Activated naive CD8-positive, alpha-beta T cell treated with anti-CD3 and anti-CD28 coated beads, Interleukin-2, amount 50 U/mL, for 16 hours (primary cell): ENCODE measurements at places on chromosomes 16 and 17.

DNA sequence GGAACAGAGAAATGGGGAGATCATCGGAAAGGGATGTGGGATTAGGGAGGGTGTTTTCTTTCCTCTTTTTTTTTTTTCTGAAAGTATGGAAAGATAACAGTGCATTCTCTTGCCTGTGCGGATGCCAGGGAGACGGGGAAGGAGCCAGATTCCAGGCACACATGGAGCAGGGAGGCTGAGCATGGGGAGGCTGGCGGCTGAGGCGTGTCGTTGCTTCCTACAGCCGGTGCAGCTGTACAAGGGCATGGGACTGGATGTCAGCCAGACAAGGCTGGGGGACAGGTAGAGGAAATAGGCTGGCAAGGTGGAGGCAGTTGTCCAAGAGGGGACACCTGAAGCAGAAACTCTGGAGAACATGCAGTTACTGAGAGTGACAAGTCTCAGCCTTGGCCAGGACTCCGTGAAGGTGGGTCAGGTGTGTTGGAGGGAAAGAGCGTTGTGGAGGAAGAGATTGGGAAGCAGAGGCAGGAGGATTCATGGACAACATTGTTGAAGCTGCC, 16.6 kb upstream of the ADORA2B start:
- no peak for DNase-seq

GRCh38 chr17:9339958-9340357, 235.7 kb downstream of the STX8 start:
- DNase-seq = no peak

DNA sequence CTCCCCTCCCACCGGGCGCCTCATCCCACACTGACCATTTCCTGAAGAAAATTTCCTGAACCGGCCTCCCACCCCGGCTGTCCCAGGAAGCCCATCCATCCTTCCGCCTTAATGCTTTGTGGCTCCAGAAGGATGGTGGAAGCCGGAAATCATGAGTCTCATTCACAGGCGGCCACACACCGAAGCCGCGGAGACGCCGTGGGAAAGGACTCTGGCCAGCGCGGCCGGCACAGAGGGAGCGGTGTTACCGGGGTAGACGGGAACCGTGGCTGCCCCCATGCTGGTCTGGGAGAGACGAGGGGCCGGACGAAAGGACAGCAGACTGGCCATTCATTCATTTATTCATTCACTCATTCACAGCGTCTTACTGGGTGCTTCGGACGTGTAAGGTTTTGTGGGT, 326.8 kb downstream of the SEC14L1 start:
- no peak for DNase-seq

DNA sequence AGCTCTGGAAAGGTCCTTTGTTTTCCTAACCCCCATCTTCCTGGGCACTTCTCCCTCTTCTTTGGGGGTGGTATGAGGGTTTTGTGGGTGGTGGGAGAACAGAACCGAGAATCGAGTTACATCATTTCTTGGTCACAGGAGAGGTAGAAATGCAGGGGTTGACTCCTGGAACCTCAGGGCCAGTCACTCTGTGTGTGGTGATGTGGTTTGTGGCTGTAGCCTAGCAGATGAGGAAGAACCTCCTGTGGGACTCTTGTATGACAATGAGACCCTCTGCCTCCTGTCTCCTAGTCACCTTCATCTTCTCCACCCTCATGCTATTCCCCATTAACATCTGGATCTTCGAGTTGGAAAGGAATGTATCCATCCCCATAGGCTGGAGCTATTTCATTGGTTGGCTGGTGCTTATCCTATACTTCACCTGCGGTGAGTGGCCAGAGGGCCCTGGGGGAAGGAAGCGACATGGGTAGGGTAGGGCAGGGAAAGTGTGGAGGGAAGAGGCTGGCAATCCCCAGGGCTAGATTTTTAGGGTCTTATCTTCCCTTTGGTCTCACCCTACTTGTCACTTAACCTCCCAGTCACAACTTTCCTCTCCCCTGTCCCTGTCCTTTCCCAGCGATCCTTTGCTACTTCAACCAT, 5.5 kb downstream of the ODF4 start:
- DNase-seq = no peak

DNA sequence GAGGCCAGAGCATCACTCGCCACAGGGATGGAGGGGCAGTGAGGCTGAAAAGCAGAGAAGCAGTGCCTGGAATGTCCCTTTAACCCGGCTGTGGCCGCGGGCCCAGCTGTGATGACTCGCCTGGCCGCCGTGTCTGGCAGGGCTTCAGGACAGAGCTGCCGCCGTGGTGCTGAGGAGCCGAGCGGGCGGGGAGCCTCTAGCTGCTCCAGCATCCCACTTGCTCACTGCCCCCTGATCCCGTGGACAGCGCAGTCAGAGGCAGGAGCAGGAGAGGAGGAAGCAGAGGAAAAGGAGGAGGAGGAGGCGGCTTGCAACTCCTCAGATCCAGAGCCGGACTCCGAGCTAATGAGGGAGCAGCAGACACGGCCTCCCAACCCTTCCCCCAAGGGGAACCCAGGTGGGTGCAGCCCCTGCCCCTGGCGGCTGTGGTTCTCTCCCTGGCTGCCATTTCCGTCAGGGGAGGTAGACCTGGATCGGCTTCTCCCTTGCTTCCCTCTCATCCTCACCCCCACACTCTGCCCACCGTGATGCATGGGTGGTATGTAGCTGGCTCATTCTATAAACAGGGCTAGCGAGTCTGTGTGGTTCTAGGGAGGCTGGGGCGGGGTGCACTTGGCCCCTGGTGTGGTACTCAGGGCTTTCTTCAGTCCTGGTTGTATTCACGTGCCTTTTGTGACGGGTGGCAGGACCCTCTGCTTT, 165.7 kb downstream of the CMIP start:
- no peak for DNase-seq

DNA sequence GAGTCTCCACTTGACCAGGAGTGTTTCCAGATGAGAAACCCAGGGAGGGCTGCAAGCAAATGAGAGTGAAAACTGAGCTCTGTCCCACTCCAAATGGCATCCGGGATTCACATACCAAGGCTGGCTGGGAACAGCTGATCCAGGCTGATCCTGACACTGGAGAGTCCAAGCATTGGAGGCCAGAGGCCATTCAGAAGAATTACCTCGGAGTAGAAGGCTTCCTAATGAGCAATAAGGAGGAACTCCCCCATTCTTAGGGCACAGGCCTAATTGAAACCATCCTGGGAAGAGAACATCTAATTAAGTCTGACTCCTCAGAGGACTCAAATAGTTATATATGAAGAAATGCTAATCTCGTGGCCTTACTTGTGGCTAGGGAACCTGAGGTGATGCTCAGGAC, 142.8 kb downstream of the PRKCA start:
- no peak for DNase-seq
